Endothelial cell of umbilical vein (primary cell): ENCODE measurements at places on chromosomes 3 and 15. TPM values are rescaled to one million over a fixed set of nuclear protein-coding genes. Genes with fewer than 3 reads are reported as not detected.

DNA sequence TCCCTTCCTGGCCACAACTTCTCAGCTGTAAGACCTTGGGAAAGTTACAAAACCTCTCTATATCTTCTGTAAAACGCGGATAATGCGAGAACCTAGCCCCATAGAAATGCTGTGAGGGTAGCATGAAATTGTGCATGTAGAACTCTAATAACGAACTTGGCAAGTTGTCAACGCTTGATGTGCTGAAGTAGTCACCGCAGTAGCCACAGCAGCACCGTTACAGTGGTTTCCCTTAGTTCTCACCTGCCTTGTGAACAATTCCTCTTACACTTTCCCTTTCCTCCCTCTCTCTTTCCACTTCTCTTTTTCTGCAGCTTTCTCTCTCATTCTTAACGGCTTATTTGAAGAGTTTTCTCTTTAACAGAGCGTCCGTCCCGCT is 447 bp upstream of the SHQ1 start:
- no peak for DNase-seq

Gene DISP2
- total RNA-seq: 0.65 and 1.2 TPM in 2 replicates

GRCh38 chr15:73800662-73801345 is 47.7 kb upstream of the INSYN1 start:
- peak; percentile 36 for DNase-seq

DNA sequence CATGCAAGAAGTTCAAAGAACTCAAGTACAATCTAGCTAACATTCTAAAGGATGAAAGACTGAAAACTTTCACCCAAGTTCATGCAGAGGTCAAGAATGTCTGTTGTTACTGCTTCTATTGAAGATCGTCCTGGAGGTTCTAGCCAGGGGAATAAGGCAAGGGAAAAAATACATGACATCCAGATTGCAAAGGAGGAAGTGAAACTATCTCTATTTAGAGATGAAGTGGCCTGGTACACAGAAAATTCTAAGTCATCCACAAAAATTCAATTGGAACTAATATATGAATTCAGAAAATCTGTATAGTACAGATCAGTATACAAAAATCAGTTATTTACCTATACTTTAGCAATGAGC is 693.0 kb downstream of the NR2F2 start:
- DNase-seq: peak; percentile 16

GRCh38 chr3:113287803-113288648 is 76.7 kb downstream of the BOC start:
- peak; percentile 75 for DNase-seq

DNA sequence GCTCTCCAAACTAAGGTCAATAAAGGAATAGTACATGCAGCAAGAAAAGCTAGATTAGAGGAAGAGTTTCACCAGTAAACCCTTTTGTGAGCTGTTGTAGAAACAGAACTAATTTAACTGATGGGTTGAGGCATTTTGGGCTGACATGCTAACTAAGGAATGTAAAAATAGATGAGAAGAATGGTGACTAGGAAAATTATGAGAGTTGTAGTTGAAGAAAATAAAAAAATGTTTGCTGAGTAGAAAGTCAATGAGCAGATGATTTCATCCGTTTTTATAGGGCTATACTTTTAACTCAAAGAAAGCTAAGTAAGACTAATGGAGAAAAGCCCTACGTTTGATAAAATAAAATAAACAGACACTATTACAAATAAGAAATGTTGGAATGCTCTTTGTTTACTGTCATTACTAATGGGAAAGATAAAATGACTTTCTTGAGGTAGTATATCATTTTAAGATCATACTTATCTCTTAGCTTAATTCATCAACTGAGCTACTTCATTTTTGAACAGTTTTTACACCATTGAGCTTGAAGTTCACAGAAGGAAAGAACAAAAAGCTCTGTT is 209.4 kb upstream of the DPH6 start:
- DNase-seq: no peak

- no peak for DNase-seq
Observed at GRCh38 chr15:87736891-87737389, 519.6 kb downstream of the NTRK3 start.

DNA sequence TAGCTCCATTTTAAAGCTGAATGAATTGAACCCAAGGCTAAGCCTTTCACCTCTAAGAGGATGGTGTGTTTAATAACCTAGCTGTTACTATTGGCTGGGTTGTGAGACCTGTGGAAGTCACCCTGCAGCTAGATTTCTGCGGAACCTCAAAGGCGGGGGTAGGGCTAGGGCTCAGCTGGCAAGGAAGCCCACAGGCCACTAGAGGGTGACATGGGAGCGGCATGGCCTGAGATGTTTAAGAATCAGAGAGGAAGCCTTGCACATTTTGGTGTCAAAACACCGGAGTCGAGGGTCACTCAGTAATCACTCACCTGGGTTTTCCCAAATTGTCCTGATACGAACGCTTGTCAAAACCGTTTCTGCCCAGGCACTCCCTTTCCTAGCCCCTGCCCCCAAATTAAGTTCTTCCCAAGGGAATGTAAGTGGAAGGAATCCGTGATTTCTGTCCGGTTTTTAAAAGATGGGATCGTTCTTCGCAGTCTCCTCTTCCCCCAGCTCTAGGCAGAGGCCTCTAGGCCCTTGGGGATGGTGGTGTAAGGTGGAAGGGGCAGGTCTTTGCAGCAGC is 3.8 kb upstream of the ACAD9 start:
- DNase-seq: peak; percentile 26

DNA sequence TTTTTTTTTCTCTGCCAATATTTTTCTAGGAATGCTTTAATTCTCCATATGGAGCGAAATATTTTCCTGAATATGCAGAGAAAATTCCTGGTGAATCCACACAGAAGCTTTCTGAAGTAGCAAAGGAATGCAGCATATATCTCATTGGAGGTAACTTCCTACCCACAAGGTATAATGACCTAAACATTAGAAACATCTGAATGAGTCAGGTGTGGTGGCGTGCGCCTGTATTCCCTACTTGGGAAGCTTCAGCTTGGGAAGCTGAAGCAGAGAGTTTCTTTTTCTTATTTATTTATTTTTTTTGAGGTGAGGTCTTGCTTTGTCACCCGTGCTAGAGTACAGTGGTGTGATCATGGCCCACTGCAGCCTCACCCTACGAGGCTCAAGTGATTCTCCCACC is 5.2 kb downstream of the NIT2 start:
- no peak for DNase-seq

- no peak for DNase-seq
Observed at GRCh38 chr15:70172566-70173225, 75.0 kb upstream of the TLE3 start.

GRCh38 chr3:72479651-72480215 is 368.5 kb downstream of the SHQ1 start:
- DNase-seq: no peak

Gene CCR1
- total RNA-seq: not detected in 2 replicates

Gene NR2E3
- 0.25 and 0.38 TPM in 2 replicates for total RNA-seq

DNA sequence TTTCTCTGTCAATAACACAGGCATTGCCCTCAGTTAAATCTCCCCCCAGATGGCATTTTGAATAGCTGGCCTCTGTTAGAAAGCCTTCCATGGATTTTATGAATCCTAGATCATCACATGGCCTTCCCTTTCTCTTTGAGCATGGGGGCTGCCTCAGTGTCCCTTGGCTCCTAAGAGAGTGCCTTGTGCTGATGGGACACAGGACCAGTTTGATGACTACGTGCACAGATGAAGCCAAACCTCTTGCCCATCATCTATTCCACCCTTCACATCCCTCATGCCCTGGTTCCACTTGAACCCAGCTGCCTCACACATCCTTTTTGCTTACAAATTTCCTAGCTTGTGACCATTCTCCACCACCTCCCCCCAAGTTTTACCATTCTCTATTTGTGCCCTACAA is 12.9 kb downstream of the TGFBR2 start:
- DNase-seq: no peak

- DNase-seq: no peak
Observed at GRCh38 chr15:78162038-78162437, 12.9 kb downstream of the IDH3A start.
